ENCODE measurements at places on chromosomes 5 and 9.

DNA sequence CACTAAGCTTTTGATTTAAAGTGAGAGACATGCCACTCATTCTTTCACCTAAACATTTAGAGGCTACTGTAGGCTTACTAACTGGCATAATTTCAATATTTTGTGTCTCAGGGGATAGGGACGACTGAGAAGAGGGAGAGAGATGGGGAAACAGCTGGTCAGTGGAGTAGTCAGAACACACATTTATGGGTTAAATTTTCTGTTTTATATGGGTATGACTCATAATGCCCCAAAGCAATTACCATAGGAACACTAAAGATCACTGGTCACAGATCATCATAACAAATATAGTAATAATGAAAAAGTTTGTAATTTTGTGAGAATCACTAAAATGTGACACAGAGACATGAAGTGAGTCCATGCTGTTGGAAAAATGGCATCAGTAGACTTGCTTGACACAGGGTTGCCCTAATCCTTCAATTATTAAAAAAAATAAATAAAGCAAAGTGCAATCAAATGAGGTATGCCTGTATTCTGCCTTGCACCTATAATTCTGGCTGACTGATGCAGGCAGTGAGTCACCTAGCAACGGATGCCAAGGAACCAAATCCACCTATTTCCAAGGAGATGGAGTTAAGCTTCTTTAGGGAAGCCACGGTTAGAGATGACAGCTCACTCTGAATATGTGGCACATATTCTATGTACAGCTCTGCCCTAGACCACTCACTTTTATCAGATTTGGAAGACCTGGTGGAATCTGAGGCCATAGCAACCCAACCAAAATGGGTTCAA lies 166.1 kb downstream of the MARCHF11 start:
- no peak for DNase-seq

DNA sequence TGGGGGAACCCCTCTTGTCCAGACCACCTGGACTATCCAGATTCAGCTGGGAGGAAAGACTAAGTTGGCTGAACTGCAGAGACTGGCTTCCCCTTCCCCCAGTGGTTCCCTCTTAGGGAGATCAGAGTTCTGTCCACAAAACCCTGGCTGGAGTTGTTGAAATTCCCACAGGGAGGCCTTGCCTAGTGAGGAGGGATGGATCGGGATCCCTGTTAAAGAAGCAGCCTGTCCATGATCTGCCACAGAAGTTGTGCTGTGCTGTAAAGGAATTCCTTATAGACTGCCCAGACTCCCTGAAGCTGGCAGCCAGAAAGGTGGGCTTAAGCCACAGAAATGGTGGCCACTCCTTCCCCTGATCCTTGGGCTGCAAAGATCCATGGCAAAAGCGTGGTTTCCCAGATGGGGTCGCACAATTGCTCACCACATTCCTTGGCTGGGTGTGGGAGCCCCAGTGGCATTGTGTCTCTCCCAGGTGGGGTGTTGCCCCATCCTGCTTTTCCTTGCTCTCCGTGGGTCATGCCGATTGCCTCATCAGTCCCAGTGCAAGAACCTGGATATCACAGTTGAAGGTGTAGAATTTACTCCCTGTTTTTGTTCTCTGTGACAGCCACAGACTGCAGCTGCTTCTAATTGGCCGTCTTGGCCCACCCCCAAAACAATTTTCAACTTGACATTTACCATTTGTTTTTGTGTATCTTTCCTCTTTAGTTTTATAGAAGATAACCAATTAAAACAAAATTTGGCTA lies 342.4 kb downstream of the FGF10 start:
- no peak for DNase-seq

DNA sequence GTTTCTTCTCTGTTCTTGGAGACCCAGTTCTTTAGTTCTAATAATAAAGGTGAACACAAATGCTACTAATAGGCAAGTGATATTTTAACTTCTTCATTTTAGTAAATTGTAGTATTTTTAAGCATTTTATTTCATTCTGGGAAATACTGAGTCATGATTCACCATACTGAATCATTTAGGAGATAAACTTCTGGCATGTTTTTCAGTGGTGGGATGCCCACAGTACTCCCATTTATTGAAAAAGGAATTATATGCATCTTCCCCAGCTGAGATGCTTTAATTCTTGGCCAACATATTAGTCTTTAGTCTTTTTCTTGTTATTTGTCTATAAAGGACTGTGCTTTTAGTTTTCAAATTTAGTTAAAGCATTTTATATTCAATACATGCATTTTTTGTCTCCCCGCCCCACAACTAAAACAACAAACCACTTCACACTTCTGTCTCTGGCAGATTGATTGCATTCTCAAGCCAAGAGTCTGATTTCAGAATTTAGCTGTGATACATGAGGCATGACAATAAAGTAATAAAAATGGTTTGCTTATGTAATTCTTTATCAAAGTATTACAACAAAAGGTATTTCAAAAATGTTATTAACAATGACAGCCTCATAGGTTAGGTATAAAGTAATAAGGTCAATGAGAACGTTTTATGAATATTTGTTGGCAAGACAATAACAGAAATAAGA lies 125.2 kb upstream of the CDH18 start:
- no peak for DNase-seq

DNA sequence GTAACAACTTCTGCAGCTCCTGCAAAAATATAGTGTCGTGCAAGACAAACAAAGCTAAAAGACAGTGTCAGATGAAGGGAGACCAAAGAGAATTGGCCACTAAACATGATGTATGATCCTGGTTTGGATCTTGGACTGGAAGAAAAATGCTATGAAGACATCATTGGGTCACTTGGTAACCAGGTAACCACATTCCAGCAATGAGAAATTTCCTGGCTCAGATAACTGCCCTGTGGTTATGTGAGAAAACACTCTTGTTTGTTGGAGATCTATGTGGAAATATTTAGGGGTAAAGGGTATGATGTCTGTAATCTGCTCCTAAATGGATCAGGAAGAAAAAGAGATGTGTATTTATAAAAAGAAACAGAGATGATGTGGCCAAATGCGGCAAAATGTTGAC lies 45.5 kb upstream of the ANKRD33B start:
- DNase-seq, result peak; percentile 63

DNA sequence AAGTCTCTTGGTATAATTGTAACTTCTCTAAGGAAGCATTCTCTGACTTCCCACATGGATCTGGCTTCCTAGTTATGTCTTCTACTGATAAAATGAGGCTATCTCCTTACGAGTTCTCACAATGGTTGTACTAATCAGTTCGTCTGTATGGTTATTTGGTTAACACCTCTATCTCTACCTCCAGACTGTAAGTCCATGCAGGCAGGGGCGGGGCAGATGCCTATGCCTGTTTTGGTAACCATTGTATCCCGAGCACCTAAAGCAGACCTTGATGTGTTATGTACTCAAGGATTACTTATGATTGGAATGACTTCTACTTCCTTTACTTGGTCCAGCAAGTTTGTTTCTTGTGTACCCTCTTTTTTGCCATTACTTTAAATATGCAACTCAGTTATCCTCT lies 125.0 kb upstream of the PITX1 start:
- no peak for DNase-seq

- DNase-seq, result no peak
Measured at GRCh38 chr9:137077758-137078693, 709 bp downstream of the UAP1L1 start.

GRCh38 chr5:180049185-180049548 lies 22.4 kb downstream of the RNF130 start:
- DNase-seq, result no peak

DNA sequence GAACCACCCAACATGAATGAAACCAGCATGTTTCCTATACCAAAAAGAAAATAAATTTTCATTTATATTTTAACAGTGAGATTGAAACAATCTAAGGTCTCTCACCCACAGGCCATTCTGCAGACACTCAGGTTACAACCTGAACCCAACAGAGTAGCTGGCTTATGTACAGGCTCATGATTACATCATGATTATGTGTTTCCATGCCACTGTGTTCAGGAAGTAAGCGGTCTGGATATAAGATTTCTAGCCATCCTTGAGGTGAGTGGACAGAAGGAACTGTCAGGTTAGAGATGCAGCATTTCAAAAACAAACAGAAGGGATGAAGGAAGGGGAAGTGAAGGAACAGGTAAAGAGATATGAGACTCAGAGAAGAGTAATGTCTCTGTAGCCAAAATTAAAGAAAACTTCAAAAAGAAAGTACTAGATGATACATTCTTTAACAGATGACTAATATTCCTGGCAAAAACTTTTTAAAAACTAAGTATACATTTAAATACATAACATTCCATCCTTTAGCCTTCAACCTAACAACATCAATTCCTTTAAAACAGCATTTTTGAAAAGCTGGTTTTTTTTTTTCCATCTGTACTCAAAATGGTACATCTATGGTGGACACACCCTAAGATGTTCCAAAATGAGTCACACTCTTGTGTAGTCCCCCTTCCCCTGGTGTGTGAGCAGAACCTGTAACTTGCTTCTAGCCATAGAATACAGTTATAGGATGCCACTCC lies 119.8 kb downstream of the LPAR1 start:
- DNase-seq, result no peak

DNA sequence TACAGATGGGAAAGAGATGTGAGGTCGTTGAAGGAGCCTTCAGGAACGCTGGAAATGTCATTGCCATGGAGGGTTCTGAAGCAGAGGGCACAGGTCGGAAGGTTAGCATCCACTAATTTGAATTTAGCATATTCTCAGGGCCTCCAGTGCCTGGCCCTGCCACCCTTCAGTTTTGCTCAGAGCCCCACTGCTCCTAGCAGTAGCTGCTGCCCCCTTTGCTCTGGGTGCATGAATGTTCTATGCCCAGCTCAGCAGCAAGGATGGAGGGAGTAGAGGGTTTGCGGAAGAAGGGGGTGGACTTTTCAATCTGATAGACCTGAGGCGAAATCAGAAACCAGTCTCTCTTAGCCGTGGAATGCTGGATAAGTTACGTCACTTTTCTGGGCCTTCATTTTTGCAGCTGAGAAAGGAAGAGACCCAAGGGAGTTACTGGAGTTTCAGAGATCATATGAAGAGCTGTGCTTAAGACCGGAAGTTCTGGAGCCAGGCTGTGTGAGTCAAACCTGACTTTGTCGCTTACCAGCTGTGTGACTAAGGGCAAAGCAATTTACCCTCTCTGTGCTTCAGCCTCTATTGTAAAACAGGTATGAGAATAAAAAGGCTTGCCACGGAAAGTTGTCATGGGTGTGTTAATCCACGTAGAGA lies 133.2 kb upstream of the PANK3 start:
- peak; percentile 93 for DNase-seq

GRCh38 chr5:172713113-172713808 lies 57.7 kb downstream of the DUSP1 start:
- DNase-seq, result peak; percentile 77

DNA sequence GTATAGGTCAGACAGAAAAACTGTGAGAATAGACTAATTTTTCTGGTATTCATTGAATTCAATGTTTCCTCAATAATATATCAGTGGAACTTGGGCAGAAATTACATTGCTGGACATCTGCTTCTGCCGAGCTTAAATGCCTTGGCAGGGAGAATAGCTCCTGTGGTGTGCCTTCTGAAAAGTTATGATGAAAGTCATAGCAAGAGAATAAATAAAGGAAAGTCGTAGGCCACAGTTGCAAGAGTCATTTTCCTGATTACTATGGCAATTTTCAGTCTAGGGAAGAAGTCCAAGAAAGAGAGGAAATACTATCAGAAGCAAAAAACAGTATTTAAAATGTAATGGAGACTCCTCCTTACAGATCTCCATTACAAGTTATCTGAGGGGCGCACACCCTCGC lies 1596.1 kb upstream of the WWC1 start:
- no peak for DNase-seq

DNA sequence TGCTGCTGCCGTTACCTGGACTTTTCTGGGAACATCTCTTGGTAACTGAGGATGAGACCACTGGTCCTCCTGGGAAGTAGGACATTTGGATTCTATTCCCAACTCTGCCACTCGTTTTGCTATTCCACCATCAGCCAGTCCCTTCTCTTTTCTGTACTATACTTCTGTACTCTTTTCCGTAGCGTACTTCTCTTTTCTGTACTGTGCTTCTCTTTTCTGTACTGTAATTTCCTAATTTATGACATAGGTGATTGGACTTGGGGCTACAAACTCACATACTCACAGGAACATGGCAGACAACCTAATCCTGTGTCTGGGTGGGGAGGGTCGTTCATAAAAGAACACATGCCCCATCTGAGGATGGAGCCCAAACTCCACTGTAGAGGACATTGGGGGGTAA lies 335.3 kb upstream of the PANK3 start:
- DNase-seq, result no peak

- DNase-seq, result peak; percentile 43
Measured at GRCh38 chr5:115543365-115544042, 1.1 kb downstream of the FEM1C start.

DNA sequence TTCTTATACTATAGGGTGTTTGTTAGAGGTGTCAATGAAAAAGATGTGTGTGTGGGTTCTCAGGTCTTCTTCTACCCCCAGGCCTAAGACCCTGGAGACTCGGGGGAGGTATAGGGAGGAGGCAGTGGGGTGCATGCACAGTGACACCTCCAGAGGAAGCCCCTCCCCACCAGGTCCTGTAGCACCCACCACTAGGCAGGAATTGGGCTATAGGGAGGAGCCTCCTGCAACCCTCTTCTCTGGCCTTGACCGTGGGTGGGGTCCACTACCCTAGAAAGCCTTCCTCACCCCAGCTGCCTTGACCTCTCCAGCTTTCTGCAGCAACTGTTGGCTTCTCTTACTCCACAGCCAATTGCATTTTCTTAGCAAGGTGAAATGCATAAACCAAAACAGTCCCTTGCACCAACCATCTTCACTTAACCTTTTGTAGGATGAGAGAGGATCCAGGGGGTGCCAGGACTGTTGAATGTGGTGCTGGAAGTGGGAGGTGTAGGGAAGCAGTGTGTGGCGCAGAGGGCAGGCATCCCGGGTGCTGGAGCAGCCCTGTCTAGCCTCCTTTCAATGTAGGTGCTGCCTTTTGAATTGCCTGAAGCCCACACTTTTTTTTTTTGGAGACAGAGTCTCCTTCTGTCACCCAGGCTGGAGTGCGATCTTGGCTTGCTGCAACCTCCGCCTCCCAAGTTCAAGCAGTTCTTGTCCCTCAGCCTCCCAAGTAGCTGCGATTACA lies 128.5 kb downstream of the RGS3 start:
- no peak for DNase-seq
